ENCODE measurements at places on chromosomes 1 and 21.

DNA sequence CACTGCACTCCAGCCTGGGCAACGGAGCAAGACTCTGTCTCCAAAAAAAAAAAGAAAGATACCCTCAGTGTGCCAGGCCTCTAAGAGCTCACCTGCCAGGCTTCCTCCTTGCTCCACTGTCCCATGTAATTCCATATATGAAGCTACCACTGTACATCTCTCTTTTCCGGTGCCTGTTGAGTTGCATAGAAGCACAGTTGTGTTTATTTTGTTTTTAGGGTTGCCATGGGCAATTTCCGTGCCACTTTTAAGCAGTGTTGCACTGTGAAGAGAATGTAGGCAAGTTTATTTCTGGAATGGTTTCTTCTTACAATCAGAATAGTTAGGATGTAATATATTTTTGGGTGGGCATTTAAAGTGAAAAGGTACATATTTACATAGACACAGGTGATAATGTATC, 23.3 kb downstream of the MR1 start:
- DNase-seq, result no peak

GRCh38 chr1:103516693-103517092, 8.8 kb upstream of the RNPC3 start:
- no peak for DNase-seq

- DNase-seq, result no peak
Observed at GRCh38 chr1:24693827-24694379, 50.8 kb downstream of the SRRM1 start.

DNA sequence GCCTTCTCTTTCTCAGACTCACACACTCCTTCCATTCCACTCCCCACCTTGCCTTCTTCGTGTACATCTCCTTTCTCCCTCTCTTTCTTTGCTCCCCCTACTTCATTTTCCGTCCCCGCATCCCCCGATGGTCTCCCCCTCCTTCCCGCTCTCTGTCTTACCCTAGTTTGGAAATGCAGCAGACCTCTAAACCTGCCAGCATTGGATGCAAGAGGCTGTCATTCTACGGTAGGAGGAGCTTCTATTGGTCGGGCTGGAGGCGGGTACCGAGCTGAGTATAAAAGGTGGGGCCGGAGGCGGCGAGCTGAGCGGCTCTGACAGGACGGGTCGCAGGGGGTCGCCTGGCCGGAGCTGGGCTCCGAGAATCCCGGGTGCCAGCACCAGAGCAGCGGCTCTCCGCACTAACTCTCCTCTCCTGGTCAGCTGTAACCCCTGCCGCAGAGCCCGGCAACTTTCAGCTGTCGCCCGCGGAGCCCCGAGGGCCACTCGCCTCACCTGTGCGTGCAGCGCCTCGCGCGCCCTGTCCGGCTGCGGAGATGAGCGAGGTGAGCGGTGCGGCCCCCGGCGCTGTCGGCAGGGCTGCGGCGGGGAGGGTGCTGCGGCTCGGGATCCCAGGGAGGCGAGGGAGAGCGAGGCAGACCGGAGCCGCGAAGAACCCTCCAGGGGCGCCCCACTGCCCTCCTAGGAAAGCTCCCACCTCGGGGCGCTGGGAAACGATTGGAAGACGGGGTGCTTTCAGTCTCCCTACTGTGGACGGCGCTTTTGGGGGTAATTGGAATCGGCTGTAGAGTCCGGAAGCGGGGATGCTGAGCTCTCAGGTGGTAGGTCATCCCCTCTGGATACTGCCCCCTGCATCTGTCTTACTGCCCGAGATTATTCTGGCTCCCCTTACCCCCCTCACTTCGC, at the start of gene PCP4L1:
Gene PCP4L1 (plus strand): TSS at position 307 of the 906 bp plus-strand sequence. CDS start 230 bp downstream, at position 537.
- DNase-seq, result no peak

- DNase-seq, result no peak
Observed at GRCh38 chr1:182993746-182994145, 29.5 kb upstream of the LAMC1 start.

DNA sequence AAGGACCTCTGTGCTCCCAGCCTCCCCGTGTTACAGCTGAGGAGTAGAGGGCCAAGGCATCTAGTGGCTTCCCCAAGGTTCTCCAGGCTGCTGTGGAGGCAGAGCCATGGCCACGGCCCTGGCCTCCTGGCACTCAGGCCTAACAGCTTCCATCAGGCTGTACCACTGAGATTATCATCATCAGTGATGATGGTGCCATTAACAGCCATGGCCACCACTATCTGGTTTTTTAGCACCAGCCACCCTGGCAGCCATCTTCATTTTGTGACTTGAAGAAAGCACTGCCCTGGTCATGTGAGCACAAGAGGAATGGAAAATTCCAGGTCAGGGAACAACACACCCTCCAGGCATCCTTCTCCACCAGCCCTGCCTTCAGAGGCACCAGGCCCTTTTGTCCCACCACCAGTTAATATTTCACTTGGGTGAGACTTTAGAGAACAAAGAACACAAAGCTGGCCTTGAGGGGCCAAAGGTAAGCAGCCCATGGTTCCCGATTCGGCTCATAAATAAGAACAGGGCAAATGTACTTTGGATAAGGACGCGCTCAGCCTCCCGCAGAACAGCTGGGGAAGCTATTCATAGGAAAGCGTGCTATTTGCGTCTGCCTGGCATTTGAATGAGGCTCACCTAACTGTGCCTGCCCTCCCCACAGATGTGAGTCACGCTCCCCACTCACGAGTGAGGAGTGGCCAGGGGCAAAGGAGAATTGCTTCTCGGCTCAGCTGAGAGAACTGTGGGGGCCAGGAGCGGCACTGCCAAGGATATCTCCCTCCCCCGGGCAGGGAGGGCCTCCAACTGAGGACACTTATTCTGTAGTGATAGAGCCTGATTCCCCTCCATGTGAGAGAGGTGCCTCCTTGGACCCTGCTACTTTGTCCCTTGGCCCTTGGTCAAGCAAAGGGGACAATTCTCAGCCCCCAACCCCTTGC, 95.6 kb downstream of the CD58 start:
- no peak for DNase-seq

DNA sequence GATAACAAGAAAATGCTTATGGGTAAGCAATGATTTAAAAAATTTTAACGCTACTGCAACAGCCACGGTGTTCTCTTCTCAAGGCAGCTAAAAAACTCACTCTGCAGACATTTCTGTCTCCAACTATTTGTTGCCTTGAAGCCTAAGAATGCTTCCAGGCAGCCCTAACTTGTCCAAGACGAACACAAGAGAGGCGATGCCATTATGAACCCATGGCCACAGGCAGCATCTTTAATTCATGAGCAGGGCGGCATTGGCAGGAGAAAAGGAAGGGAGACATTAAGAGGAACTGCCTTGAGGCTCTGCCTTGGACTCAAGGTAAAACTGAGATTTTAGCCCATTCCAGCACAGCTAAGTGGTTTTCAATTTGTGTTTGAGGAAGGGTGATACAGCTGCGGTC, 67.5 kb downstream of the KCND3 start:
- DNase-seq, result no peak

GRCh38 chr1:235928197-235928596, 61.5 kb upstream of the LYST start:
- no peak for DNase-seq

- no peak for DNase-seq
Observed at GRCh38 chr1:199909137-199909536, 118.4 kb upstream of the NR5A2 start.

GRCh38 chr1:170857955-170858354, 77.4 kb upstream of the MROH9 start:
- no peak for DNase-seq

DNA sequence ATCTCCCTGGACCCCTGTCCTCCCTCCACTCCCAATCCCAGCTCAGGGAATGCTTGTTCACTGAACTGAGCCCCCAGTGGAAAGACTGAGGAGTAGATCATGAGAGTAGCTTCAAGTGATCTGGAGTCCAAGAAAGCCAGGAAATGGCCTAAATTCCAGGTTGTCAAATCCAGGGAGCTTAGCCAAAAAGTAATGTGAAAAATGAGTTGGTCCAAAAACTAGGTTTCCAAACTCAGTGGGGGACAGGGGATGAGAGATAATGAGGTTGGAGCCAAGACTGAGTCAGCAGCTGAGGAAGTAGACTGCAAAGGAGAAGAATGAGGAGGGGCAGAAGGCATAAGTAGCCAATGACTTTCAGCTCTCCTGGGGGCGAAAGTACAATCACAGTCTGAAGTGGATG, 284.1 kb upstream of the BEND5 start:
- DNase-seq, result no peak

DNA sequence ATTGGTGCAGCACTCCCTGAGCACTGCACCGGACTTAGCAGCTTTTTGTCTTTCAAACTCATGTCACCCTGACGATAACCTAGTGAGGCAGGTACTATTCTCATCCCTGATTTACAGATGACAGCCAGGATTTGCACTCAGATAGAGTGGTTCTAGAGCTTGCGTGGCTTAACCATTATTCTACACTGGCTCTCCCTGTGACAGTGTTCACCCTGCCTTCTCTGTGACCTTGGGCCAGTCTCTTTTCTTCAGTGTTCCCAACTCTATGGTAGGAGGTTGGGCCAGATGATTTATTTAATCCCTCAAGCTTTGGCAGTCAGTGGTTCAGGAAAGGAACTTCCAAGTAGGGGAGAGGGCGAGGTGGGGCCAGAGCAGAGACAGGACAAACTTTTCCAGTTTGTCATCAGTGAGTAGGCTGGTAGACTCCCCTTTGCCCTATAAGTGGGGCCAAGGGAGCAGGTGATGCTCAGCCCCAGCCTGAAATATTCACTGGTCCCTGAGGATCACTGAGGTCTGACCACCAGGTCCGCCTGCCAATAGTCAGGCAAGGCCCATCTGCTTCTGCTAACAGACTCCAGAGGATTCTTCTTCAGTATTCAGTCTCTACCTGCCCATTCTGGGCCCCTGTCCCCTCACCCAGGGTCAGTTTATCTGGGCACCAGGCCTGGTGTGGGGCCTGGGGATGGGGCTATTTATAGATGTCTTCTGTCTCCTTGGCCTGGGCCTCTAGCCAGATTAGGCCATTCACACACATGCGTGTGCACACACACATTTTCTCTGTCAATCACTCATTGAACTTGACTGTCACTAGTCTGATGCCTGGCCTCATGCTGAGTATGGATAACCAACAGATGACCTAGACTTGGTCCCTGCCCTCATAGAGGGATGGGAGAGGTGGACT, 8.8 kb upstream of the FABP3 start:
- peak; percentile 63 for DNase-seq

GRCh38 chr21:16522548-16522947, 792.8 kb downstream of the USP25 start:
- no peak for DNase-seq

GRCh38 chr1:35860696-35861095, 22.3 kb upstream of the AGO1 start:
- no peak for DNase-seq

GRCh38 chr1:54237586-54237985, 37.6 kb downstream of the MRPL37 start:
- DNase-seq, result no peak

- no peak for DNase-seq
Observed at GRCh38 chr1:20949871-20950590, 162.9 kb upstream of the HP1BP3 start.

DNA sequence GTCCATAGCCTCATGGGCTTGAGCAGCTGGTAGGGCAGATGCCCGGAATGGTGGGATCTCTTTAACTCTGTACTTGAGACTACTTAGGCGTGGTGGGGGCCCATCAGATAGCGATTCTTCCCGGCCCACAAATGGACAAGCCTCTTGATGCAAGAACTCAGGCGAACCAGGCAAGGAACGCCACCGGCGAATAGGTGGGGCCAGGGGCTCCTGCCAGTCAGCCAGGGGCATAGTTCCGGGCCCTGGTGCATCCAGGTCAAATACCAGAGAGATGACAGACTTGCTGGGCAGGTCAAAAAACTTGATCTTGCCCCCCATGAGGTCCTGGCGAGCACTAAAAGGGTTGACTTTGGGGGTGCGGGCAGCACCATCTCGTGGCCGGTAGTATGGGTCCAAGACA, 4.8 kb upstream of the MUTYH start:
- no peak for DNase-seq

DNA sequence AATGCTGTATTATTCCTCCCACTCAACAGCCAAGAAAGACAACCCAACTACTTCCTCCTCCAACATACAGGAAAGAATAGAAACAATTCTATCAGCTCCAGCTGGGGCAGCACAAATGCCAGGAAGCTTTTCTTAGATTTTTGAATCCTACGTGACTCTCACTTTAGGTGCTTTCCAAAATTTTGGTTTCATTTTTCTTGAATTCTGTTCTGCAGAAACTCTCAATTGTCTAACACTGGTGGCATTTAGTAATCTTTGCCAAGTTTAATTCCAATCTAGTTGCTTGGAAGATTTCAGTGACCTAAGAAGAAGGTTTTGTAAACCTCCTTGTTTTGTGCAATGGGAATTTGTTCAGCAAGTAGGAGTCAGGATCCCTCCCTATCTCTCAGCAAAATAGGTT, 37.1 kb upstream of the DOCK7 start:
- no peak for DNase-seq

- DNase-seq, result no peak
Observed at GRCh38 chr1:96487394-96487793, 234.2 kb upstream of the PTBP2 start.

- no peak for DNase-seq
Observed at GRCh38 chr1:32220746-32221580, 1.2 kb downstream of the TMEM234 start.

- DNase-seq, result no peak
Observed at GRCh38 chr1:228695015-228695955, 40.0 kb upstream of the RHOU start.

GRCh38 chr1:153791648-153792253, 16.5 kb downstream of the SLC27A3 start:
- DNase-seq, result no peak

GRCh38 chr1:227343727-227344551, 25.6 kb upstream of the CDC42BPA start:
- DNase-seq, result no peak

DNA sequence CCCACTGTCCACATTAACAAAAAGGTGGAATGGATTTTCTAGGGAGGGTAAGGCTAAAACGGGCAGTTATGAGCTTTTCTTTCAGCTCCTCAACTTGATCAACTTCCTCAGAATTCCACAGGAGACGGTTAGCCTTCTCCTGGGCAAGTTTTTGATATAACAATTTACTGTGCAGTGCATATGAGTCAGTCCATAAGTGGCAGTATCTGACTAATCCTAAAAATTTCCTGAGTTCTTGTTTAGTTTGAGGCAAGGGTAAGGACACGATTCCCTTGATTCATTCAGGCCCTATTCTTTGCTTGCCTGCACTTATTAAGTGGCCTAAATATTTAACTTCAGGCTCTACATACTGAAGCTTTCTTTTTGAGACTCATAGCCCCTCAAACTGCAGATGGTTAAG, 6.2 kb upstream of the AADACL3 start:
- DNase-seq, result no peak

- DNase-seq, result no peak
Observed at GRCh38 chr1:91529856-91530255, 29.2 kb downstream of the CDC7 start.

GRCh38 chr1:98931128-98931835, 73.4 kb downstream of the PLPPR5 start:
- DNase-seq, result no peak

GRCh38 chr1:28290851-28291250, 31.5 kb downstream of the SESN2 start:
- DNase-seq, result no peak

DNA sequence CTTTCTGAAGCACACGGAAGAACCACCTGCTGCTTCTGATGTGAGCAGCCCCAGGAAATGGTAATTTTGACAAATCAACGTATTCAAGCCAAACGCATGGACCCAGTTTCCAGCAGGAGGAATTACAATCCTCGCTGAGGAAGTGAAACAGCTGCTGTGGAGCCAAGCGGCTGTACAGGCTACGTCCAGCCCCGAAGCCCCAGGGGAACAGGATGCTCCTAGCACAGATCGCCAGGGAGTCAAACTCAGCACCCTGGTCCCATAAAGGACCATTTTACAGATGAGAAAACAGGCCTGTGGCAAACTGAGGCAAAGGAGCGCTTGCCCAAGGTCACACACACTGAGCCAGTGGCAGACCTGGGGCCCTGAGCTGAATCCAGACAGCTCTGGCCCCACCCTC, 108.0 kb downstream of the PTPRU start:
- DNase-seq, result no peak

Data from right atrium auricular region (tissue), 2 donors.